Cortex of kidney (tissue), 1 donor: ENCODE measurements at places on chromosomes 5 and 9.

DNA sequence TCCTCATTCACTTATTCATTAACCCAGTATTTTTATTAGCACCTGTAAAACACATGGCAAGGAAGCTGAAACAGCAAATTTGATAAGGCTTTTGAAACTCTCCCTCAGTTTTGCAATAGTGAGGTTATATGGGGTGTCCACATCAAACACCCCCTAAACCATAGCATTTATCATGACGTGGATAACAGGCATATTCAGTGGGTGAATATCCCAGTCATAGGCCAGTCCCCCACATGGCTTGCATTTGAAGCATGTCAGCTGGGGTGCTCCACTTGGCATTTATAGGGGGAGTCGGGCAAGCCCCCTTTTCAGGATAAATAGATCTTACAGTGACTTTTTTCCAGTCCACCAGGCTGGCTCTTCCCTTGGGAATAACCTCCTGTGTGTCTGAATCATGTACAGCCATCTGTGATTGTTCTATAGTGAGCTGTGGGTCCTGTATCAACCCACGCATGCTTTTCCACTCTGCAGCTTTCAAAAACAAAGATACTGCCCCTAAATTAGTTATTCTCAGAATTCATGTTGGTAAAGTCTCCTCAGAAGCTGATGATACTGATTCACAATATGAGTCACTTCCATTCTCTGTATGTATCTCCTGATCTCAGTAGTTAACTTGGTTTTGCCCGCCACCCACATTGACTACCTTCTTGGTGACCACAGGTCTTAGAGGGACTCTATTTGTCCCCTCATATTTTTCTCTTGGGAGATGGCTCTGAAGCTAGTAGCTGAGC lies 84.4 kb upstream of the SPIN1 start:
- DNase-seq, result no peak

- DNase-seq, result no peak
These were observed 59.7 kb upstream of the SNCAIP start for GRCh38 chr5:122252319-122252718.

DNA sequence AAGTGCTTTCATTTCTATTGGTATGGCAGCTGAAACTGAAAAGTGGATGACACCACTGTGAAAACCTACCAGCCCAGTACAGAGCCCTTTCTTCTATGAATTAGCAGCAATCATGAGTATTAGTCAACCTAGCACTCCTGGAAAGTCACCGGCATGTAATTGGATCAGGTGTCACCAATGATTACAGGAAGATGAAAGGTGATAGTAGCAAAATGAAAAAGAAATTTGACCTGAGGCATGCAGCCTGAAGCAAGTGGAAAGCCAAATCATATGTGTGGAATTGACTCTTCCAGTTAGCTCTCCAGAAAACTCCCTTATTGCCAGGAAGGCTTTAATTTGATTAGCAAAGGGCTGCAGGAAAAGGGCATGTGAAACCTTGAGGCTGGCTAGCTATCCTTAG lies 81.2 kb upstream of the NAA35 start:
- no peak for DNase-seq

DNA sequence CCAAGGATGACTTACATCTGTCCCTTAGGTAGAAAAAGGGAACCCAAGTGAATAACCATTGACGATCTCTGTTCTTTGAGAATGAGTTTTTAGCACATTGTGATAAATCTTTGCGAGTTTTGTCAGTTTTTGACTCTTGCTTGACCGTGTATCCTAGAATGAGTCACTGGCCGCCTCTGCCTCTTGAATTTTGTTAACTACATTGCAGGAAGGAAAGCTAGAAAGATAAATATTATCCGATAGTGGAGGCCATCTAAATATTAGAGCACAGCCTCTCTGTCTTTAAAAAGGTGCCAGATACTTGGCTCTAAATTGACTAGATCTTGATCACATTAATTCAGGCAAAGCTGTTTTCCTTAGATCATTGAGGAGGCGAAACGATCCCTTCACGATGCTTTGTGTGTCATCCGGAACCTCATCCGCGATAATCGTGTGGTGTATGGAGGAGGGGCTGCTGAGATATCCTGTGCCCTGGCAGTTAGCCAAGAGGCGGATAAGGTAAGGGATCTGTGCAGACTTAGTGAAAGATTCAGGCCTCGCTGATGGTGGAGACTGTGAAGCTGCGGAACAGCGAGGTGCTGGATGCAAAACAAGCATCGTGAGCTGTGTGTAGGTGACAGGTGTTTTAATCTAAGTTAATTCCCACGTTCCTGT lies 12.2 kb downstream of the CCT5 start:
- DNase-seq, result no peak

GRCh38 chr5:83927140-83927733 lies 206.6 kb upstream of the HAPLN1 start:
- no peak for DNase-seq

DNA sequence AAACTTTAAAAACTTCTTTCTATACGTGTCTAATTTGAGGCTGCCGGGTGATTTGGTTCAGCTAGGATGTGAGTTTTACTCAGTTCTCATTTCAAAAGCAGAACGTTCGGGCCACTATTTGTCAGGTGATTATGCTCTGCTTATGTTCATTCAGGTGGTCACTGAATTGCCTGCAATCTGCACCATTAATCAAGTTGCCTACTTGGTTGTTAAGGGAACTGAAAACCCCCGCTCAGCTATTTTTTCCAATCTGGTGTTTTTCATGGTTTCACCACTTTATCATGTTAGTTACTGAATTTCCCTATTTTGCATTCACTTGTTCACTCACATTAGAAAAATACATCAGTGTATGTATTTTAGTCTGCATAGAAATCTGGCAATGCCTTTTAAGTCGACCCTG lies 523.0 kb downstream of the CSNK1G3 start:
- no peak for DNase-seq

DNA sequence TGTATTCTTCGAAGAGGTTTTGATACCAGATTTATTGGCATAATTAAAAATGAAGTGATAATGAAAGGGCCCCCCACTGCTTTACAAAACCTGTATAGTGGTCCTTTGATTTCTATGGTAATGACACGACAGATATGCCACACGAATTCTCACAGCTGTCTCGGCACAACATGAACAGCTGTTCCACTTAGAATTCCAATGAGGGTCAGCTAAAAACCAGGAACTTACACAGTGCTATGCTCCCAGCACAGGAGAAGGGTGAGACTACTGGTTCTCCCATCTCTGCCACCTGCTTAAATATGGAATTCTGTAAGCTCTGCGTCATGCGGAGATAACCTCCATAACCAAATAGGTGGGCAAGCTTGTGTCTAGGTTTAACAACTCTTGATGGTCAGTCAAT lies 183.0 kb upstream of the EFNA5 start:
- DNase-seq, result no peak

DNA sequence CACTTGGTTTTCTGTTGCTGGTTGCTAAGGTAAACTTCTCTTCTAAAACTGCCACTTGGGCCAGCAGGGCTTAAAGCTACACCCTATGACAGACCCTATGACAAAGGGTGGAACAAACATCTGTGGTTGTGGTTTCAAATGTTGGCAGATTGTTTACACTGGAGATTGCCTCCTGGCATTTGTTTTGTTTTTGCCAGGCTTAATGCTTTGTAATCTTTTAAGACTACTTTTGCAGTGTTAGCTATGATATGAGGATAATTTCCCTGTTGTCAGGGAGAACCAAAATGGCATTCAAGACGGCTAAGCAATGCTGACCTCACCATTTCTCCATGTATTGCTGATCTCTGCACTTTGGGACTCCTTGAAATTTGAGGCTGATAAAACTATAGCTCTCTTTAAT lies 50.3 kb downstream of the MAMDC2 start:
- no peak for DNase-seq

- DNase-seq, result no peak
These were observed 92.6 kb upstream of the CDH6 start for GRCh38 chr5:31100781-31101310.

DNA sequence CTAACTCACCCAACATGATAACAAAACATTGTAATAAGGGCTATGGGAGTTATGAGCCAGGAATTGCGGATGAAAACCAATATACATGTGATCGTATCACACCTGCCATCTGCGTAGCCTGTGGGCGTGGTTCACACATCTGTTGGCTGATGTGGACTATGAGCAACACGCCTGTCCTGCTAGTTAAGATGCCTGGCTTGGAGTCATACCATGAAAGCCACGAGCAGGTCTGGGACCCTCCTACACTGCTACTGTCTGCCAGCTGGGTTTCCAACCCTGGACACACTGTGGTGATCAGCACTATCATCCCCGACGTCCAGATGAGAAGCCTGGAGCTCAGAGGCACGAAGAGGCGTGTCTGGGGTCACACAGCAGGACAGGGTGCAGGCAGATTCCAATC lies 40.2 kb downstream of the STK10 start:
- DNase-seq, result no peak

DNA sequence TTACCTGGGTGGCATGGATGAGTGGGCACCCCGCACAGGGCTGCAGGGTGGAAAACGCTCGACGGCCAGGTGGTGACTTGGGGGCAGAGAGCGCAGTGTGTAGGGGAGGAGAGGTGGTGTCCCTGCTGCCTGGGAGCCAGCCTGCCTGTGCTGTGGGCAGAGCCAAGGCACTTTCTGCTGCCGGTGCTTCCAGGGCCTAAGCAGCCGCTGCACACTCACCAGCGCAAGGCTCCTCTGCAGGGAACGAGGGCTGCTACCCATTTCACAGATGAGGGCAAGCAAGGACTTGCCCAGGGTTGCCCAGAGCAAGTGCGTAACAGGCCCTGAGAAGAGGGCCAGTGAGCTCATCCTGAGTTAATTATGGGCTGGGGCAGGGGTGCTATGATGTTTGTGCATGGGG lies 62.5 kb downstream of the CRB2 start:
- no peak for DNase-seq

- no peak for DNase-seq
These were observed 3.5 kb upstream of the PHYHD1 start for GRCh38 chr9:128917151-128917849.

DNA sequence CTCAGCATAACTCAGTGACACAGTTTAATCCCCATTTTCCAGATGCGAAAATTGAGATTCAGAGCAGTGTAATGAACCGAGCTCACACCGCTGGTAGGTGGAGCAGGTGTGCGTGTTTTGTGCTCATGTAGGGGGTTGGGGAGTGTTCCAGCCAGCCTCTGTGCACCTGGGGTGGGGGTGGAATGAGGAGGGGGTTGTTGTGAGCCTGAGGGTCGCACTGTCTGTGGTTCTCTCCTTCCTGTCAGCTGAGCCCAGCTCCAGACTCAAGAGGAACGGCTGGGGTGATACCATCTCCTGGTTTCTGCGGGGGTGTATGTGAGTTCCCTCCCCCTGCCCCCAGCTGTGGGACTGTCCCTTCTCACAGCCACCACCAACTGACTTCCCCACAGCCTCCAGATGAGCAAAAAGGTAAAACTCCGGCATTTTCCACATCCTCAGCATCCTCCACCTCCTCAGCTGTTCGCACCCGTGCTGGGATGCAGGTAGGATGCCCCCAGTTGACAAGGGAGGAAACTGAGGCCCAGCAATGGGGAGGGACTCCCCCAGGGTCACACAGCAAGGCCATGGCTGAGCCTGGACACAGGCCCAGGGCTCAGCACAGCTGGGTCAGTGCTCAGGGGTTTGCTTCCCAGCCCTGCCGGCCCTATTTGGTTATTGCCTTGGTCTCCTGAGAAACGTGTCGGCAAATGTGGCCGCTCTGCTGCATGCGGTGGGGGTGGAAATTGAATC lies 2.1 kb downstream of the SH2D3C start:
- DNase-seq, result no peak

DNA sequence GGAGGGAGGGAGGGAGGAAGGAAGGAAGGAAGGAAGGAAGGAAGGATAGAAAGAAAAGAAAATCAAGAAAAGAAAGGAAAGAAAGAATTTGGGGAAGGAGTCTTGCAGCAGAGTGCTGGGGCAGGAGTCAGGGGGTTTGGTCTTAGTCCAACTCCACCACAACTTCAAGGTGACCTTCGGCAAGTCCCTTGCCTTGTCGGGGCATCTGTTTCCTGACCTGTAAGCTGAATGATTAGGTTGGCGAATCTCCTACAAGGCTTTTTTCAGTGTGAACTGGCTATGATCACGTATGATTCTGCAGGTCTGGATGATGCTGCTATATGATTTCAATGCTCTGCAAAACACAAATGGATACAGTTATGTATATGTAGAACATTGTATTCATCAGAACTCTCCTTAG lies 20.1 kb downstream of the SMIM23 start:
- DNase-seq, result no peak

GRCh38 chr9:104836235-104836634 lies 72.3 kb downstream of the NIPSNAP3B start:
- no peak for DNase-seq

DNA sequence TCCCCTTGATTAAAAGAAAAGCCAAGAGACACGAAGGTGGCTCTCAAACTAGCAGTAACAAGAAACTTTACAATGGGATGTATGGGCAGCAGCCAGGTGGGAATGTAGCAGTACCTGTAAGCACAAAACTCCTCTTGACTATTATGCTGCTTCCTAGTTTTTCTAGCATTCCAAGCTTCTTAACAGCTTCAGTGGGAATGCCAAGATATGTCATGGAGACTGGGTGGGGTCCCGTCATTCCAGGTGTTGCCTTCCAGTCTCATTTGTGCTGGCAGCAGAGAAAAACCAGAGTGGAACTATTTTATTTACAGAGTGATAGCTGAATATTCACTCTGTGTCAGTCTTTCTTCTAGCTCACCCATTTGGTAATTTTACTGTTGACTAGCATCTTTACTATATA lies 236.6 kb downstream of the ARL15 start:
- no peak for DNase-seq

GRCh38 chr5:149793256-149793550 lies 63.1 kb downstream of the PPARGC1B start:
- DNase-seq, result no peak

DNA sequence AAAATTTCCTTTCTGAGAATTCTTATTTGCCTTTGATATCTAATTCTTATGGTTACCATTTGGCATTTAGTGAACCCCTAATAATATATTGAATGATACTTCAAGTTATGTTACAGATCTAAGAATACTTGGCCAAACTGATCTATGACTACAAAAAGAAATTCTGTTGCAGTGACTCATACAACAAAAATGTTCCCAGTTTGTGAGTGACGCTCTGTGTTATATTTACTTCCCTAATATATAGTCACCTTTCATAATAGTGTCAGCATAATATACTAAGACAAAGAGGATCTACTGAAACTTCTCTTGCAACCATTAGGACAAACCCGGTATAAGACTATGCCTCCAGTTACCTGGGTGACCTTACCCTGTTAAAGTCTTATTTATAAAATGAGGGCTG lies 216.9 kb upstream of the TLX3 start:
- DNase-seq, result no peak

- DNase-seq, result no peak
These were observed 81.1 kb upstream of the RAI14 start for GRCh38 chr5:34574936-34575467.

DNA sequence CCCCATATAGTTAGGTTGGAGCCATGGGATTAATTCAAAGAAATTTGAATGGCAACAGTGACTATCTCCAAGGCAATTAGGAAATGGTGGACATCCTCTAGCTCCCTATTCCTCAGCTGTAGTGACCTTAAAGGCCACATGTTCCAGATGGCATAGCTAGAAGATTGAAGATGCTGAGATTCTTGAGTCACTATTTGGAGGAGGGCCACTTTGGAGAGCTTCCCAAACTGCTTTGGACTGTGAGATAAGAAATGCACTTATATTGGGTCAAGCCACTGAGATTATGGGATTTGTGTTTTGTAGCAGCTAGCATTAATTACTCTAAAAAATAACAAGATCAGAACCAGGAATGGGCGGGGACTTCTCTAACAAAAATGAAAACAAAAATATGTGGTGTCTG lies 636.2 kb upstream of the CCNG1 start:
- no peak for DNase-seq

GRCh38 chr9:75448281-75448680 lies 360.0 kb downstream of the OSTF1 start:
- DNase-seq, result no peak

GRCh38 chr9:90854637-90855175 lies 53.1 kb downstream of the SYK start:
- no peak for DNase-seq
